Kidney capillary endothelial cell (primary cell): ENCODE measurements at places on chromosomes 11 and 22.

- peak; percentile 63 for DNase-seq
Measured at GRCh38 chr22:49934891-49935557, 16.6 kb downstream of the CRELD2 start.

DNA sequence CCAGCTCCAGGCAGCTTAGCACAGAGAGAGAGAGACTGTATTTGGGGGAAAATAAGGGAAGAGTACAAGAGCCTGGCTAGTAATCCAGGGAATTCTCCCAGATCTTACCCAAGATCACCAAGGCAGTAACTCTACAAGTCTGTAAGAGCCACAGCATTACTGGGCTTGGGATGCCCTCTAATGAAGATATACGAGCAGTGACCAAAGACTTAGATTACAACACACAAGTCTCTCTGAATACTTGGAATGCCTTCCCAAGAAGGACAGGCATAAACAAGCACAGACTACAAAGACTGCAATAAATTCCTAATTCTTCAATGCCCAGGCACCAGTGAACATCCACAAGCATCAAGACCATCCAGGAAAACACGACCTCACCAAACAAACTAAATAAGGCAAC lies 17.7 kb downstream of the DNAJC24 start:
- DNase-seq = no peak

DNA sequence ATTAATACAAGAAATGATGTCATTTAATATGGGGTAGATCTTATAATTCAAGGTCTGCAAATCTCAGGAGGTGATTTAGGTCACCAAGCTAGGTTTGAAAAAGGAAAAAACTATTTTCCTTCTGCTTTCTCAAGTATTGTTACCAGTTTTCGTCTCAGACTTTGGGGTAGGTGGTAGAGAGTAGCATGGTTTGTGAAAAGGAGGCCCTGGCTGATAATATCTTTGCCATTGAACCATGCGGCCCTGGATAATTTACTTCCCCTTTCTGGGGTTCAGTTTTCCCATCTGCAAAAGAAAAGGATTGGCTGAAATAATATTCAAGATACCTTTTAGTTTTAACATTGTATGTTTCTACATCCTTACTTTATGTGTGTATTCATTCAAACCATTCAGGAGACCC lies 92.1 kb downstream of the WNT11 start:
- no peak for DNase-seq

DNA sequence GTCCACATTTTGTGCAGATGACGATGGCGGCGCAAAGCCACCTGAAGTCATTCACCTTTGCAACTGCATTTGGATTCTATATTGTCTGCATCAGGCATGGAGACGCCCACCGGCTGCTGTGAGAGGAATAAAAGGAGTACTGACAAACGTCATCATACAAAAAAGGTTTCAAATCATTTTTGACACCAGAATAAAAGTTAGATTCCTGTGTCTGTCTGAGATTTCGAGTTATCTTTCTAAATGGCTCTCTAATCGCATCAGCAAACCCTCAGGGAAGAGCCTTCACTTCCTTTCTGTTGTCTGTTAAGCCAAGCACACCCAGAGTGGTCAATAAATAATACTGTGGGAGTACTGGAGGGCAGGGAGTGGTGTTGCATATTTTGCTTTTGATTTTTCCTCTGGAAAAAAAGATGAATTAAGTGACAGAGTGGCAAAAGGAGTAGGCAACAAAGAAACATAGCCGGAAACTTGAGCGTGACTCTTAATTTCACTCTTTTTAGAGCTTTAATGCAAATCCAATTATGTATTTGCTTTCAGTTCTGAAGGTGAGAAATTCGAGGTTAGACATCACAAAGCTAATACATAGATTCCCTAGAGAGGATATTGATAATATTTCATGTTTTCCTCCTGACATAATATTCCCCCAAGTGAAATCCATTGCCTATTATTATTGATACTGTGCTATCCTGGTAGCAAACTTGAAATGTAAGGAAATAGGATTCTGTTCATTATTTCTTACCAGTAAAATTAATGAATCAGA lies 150.8 kb upstream of the MTMR2 start:
- no peak for DNase-seq

DNA sequence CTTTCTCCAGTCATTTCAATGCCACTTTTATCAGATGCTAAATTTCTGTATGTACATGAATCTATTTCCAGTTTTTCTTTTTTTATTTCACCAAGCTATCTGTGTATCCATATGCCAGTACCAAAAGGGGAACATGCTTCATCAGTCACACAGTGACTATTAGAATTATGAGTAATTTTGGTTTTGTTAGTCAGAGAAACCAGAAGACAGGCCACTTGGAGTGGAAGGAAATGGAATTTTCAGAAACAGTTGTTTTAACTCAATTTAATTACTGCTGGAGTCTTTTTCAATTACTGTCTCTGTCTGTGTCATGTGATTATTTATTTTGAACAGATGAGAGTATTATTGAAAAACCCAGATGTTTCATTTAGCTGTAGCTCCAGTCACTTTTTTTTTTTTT lies 84.6 kb upstream of the ANO3 start:
- DNase-seq = no peak

- peak; percentile 34 for DNase-seq
Measured at GRCh38 chr11:63829823-63830489, 9.0 kb upstream of the MARK2 start.

DNA sequence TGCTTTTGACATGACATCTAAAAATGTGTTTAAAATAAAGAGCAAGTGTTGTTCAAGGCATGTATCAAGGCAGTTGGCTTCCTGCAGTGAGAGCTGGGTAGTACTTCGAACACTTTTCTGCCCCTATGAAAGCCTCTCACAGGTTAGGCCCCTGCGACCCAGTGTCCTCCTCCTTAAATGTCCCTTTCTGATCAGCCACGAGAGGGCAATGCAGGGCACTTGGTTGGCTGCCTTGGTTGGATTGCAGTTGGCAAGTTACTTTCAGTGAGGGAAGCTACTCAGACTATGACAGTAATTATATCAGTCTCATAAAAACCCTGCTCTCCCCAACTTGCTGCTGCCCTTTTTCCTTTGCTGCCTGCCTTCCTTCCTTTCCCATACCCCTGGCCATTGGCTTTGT lies 743.8 kb downstream of the NTM start:
- peak; percentile 38 for DNase-seq

DNA sequence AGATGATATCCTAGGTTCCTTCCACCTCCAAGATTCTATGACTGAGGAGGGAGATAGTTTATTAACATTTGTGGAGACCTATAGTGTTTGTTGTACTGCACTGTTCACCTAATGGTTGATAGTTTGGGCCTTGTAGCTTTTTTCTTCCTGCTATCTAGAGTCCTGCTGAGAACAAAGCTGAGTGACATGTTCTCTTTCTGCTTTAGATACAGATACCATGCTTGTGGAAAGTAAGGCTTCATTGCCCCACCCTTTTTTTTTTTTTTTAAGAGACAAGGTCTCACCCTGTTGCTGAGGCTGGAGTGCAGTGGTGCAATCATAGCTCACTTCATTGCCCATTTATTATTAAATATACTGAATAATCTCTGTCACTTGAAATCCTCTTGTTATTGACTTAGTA lies 12.3 kb downstream of the DLAT start:
- no peak for DNase-seq

DNA sequence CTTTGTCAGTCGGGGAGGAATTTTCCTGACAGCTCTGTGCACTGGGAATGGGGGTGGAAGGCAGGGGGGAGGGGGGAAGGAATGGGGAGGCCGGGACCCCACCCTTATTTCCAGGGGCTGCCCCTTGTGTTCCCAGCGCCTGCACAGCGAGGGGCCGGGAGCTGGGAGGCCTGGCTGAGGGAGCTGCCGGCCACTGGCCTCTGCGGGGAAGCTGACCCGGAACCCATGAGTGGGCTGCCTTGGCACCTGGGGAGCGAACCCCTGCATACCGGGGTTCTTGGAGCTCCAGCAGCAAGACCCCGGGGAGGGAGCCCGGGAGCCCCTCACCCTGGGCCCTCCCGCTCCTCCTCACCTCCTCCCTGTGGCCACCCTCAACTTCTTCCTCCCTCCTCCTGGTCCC lies 3.5 kb downstream of the H19 start:
- DNase-seq = no peak

GRCh38 chr11:11382858-11383532 lies 29.9 kb upstream of the CSNK2A3 start:
- DNase-seq = no peak

GRCh38 chr11:41622707-41623359 lies 163.4 kb upstream of the LRRC4C start:
- DNase-seq = no peak

DNA sequence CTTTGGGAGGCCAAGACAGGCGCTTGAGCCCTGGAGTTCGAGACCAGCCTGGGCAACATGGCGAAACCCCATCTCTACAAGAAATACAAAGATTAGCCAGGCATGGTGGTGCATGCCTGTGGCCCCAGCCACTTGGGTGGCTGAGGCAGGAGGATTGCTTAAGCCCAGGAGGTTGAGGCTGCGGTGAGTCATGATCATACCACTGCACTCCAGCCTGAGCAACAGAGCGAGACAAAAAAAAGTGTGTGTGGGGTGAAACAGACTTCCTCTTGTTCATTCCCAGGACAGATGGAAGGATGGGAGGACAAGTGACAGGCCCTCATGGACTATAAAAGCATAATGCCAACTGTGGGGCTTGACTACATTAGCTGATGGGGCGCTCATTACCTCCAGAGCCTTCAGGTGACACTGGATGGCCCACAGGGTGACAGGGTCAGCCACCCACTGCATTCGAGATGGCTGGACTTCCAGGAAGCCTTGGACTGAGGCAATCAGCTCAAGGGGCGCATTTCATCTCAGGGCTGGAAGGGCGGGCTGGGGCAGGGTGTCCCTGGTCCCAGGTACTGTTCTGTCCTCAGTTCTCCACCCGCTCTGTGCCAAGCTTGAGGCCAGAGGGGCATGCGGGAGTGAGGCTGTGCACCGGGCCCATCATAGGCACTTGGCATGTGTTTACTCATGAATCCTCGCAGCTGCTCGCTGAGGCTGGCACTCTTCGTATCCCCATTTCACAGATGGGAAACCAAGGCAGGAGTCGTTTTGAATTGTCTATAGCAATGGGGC lies 12.5 kb downstream of the NPTXR start:
- DNase-seq = no peak

DNA sequence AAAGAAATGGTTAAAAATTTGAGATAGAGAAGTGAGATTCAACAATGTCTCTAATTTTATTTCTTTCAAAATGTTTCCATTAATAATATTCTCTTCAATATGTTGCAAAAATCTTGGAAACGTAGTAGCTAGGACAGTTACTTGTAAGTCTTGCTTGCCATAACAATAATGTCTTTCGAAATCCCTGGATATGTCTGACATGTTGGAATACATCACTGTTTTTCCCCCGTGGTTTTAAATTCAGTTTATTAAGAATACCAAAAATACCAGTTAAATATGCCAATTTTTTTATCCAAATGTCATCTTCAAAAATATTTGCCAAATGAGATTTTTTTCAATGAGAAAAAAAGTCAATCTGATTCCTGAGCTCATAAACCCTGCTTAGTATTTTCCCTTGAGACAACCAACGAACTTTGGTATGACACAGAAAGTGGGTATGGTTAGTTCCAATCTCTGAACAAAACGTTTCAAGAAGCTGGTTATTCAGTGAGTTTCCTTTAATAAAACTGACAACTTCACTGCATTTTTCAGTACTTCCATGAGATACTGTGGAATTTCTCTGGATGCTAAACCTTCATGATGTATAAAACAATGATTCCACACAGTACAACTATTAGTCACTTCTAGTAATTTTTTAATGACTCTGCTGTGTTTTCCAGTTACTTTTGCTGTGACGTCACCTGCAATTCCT lies 36.7 kb upstream of the AMPD3 start:
- DNase-seq = no peak

DNA sequence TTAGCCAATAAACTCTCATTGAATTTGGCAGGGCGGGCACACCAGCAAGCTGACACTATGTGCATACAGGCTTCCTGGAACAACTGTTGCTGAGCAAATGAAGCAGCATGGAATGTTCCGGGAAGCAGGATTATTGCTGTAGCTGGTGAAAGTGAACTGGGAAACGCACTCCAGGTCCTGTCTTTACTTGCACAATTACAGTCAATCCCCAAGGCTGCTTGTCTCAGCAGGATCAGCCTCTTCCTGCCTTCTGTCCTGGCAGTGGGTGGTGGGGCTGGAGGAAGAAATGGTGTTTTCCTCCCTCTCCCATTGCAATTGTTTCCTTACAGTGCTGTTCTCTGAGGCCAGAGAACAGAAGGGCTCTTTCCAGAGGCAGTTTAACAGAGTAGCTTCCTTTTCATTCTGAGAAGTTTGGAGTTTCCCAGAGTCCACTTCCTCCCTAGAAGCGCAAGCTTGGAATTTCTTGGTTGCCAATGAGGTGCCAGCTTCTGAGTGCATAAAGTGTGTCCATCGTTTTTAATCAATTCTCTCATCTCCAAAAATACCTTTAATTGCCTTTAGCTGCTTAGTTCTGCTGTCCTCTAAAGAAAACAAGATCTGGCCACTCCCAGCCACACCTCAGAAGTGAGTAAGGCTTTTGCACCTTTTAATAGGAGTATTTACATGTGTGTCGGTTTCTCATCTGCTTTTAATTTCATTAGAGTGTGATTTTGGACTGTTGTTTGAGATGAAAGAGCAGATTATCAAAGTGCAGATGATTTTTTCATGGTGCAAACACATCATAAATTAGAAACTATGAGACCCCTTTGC lies 19.9 kb downstream of the CD44 start:
- DNase-seq = no peak

DNA sequence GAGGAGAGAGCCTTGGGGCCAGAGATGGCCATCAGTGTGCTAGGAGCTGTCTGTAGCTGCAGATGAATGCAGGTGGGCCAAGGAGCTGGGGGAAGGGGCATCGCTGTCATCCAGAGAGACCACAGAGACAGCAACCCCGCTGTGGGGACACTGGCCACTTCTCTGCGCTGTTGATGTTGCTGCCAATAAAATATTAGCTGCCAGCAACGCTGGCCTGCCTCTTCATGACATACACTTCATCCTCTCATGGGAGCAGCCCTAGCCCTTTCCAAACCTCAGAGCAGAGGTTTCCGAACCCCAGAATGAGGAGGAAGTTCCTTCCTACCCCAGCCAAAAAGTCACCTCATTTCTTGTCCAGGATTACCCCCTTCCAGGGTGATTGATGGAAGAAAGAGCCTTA lies 106.2 kb downstream of the PARVA start:
- no peak for DNase-seq

DNA sequence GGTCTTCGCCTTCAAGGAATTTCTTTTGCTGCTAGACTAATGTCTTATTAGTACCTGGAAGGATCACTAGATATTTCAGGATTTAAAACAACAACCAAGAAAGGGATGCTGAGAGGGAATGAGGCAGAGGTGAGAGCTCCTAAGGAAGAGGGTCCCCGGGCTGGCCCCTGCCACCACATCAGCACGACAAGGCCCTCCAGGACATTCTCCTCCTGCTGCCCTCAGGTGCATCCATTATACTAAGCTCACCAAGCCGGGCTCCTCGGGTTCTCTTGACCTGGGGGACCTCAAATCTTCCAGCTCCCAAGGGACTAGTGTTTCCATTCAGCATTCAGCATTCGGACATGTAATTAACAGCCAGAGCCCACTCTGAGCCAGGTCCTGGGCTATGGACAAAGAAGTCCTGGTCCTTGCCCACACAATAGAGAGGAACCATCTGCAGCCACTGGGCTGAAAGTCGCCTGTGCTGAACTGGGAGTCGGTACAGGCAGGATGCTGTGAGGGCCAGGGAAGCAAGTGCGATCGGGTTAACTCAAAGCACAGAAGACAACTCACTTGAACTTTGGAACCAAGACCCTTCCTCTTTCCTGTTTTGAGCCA lies 29.4 kb upstream of the OAF start:
- no peak for DNase-seq

- no peak for DNase-seq
Measured at GRCh38 chr11:31757260-31757835, 53.8 kb downstream of the PAX6 start.
